ENCODE measurements at places on chromosomes 6 and 20.

- no peak for DNase-seq
Observed at GRCh38 chr6:133341607-133342158, 100.5 kb downstream of the EYA4 start.

- no peak for DNase-seq
Observed at GRCh38 chr6:16721977-16722376, 39.3 kb downstream of the ATXN1 start.

DNA sequence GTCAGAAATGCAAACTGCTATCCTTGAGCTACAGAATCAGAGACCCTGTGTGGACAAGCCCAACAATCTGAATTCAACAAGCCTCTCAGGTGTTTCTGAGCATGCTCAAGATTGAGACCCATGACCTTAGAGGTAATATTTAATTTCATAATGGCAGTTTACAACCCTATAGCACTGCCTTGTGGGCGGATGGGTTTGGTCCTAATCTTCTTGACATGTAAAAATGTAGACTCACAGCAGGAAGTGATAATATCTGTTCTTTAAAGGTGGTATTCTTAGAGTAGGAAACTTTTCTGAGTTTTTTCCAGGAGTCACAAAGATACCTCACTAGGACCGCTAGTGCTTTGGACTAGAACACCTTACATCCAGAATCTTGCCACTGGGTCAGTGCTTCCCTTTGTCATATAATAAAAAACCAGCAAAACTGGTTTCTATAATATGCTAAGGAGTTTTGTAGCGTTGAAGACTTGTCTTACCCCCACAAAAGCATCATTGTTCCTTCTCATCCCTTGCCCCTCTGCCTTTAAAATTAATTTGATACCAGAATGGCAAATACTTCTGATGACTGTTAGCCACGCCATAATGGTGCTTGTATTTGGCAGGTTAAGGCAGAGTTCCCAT is 52.6 kb downstream of the E2F3 start:
- DNase-seq, result no peak

GRCh38 chr6:137157601-137158000 is 15.8 kb downstream of the IL22RA2 start:
- DNase-seq, result no peak

DNA sequence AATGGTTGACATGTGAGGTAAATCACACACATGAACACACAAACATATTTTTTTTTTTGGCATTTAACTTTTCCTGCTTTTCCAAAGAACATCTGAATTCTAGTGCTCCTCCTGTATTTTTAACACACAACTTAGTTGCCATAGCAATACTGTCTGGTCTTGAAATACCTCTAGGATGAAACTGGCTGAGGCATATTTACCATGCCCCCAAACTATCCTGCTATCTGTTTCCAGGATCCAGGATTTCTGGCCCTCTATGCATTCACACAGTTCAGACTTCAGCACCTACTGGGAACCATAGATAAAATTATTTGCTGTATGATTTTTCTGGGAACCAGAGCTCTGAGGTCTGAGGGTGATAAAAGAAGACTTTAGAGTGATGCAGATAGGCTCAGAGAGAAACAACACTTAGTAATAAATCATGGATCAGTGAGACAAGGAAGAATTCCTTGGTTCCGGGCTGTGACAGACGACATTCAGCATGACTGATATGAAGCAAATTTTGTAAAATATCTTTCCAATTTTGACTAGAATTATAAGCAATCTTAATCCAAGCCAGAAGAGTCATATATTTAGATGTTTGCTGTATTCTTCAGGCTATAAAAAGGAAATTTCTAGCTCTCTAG is 359.7 kb downstream of the BTBD9 start:
- DNase-seq, result no peak

- DNase-seq, result no peak
Observed at GRCh38 chr20:57375652-57376230, 15.5 kb upstream of the RBM38 start.

- DNase-seq, result no peak
Observed at GRCh38 chr20:61523145-61523544, 271.1 kb downstream of the CDH4 start.

GRCh38 chr6:27865850-27866356 is 46.3 kb downstream of the OR2B2 start:
- no peak for DNase-seq

DNA sequence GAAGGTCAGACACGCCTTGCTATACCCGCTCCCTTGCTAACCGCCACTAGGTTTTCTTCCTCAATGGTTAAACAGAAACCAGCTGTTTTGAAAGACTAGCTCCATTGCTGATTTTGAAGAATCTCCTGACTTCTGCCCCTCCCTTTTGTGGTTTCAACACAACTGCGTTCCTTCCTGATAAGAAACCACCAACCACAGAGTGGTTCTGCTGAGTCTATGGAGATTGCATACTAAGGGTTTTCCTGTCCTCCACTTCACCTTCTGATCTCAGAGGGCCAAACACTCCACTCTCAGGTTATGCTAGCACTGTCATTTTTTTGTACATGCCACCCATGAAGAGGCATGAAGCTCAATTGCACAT is 207.9 kb downstream of the MYLK4 start:
- no peak for DNase-seq

DNA sequence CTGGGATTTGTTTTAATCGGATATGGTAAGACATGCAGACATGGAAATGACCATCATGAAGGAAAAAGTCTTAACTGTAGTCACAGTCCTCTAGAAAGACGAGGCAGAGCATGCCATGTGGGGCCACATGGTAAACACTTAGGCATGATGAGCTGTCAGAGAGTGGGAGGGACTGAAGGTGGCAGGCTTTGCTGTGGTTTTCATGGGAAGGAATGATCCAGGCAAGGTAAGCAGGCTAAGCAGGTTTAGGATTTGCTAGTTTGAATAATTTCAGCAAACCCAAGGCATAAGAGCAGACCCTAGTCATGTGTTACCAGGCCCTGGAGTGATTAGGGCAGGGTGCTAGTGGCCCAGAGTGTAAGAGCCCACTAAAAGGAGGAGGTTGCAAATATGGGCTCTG is 47.2 kb upstream of the STMND1 start:
- DNase-seq, result no peak

- DNase-seq, result no peak
Observed at GRCh38 chr6:85412911-85413430, 36.9 kb upstream of the NT5E start.

DNA sequence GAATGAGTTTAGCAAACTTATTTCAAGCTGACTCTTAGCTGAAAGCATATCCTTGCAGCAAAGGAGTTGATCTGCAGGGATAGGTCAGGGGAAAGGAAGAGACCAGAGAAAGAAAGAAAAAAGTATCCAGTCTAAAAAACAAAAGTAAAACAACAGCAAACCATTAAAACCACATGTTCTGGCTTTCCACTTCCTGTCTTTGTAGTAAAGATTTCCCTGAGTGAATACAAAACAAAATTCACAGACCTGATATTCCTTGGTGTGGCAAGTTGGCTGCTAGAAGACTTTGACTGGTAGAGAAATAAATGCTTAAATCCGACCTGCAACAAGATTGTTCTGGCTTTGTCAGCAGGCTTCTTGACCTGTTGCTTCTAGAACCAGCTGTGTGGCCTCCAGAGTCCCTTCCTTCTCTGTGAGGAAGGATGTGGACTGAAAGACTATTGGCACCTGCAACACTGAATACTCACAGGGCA is 23.4 kb upstream of the MCM3 start:
- DNase-seq, result no peak

DNA sequence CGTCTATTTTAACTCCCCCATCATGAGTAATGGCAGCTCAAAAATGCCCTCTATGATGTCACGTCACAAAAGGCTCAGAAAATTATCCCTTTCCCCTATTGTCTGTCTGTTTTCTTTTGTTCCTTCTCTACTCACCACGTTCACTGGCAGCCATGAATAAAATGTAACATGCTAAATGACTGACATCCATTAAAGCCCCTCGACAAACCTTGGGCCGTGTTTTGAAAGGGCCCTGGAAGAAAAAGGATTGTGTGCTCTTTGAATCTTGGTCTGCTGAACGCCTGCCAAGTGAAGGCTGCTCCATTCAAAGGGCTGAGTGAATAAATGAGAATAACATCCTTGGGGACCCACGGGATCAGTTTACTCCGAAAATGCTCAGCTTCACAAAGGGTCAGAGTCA is 118.7 kb downstream of the RPS12 start:
- DNase-seq, result no peak

GRCh38 chr6:40799296-40800140 is 212.4 kb upstream of the LRFN2 start:
- no peak for DNase-seq

DNA sequence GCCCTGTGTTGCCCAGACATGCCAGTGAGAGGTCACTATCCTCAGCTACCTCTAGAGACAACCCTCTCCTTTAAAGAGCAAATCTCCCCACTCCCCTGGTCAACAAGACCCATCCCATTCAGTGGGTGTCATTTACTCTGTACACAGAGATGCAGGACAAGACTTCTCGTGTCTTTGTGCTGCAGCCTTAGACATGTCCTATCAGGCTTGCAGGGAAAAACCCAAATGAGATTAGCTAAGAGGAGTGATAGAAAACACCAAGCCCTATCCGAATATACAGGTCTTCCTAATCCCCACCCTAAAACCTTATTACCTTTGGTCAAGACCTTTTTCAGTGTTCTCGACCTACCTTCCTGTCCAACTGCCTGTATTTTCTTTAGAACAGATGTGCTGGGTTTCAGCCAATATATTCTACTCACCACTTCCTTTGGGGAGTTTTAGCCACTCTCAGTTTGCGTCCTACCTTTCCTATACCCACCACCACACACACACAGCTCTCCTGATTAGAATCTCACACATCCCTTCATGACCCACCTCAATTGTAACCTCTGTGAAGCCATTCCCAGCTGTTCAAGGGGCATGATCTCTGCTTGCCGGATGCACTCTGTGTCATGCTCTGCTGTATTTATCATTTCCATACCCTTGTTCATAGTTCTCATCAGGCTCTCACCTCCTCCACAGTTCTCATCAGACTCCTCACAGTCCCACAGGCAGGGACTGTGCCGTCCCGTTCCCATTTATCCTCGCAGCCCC is 39.7 kb downstream of the TRAM2 start:
- no peak for DNase-seq

DNA sequence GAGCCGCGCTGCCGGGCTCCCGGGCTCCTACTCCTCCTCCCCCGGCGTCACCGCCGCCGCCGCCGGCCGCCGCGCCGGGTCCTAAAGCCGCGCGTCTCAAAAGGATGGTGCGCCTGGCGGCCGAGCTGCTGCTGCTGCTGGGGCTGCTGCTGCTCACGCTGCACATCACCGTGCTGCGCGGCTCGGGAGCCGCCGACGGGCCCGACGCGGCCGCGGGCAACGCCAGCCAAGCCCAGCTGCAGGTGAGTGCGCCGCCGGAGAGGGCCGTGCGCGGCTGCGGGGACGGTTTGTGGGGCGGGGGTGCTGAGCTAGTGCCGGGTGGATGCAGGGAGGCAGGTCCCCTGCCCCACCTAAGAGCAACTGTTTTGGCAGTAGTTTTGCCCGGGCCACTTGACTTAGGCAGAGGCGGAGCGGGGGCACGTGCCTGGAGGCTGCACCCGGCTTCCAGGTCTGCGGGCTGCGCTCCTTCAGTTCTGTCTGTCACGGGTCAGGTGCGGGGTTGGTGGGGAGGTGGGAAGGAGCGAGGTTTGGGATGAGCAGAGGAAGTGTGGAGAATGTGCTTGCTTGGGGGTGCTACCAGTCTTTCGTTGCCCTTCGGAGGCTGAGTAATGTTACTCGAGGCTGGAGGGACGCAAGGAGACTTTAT is 722 bp downstream of the ISM1 start:
- peak; percentile 3 for DNase-seq

GRCh38 chr6:143969077-143969476 is 39.0 kb downstream of the PLAGL1 start:
- no peak for DNase-seq

DNA sequence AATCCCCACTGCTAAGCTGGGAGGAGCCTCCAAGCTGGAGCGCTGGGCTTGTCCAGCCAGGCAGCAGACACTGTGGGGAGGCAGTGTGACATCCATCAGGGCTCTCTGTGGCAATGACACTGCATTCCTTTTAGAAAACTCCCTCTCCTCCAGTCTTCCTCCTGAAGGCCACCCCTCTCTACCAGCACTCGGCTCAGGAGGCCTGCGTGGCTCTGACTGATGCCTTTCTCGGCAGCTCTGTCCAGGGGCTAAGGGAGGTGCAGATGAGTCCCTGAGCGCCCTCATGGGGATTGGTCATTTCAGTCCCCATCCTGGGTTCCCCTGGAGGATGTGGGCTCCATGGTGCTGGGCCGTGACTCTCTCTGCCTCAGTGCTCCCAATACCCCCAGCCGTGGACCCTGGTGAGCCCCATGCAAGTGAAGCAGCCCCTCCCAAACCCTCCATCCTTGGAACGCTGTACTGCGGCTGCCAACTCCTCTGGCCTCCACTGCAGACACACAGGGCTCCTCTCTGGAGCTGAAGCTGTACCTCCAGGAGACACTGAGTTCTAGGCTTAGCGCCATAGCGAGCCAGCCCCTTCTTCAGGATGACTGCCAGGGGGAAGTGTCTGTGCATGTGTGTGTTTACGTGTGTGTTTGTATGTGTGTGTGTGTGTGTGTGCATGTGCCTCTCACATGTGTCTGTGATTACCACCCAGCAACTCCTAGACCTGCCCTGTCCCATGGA is 209.6 kb downstream of the ERMARD start:
- no peak for DNase-seq

DNA sequence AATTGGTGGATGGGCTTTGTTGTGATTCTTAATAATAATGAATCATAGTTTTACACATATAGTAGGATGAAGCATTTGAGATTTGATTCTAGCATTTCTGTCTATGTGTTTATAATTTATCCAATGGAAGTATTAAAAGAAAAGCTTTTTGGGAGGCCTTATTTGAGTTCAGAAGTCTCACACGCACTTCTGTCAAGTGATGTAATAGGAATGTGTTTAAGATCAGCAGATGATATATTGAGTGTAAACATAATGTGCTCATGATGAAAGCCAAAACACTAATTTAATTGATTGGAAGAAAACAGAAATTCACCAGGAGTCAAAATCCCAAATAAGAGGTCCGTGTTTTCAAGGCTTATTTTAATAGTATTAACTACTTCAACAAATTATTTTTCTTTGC is 435.6 kb upstream of the HSF2 start:
- DNase-seq, result no peak

DNA sequence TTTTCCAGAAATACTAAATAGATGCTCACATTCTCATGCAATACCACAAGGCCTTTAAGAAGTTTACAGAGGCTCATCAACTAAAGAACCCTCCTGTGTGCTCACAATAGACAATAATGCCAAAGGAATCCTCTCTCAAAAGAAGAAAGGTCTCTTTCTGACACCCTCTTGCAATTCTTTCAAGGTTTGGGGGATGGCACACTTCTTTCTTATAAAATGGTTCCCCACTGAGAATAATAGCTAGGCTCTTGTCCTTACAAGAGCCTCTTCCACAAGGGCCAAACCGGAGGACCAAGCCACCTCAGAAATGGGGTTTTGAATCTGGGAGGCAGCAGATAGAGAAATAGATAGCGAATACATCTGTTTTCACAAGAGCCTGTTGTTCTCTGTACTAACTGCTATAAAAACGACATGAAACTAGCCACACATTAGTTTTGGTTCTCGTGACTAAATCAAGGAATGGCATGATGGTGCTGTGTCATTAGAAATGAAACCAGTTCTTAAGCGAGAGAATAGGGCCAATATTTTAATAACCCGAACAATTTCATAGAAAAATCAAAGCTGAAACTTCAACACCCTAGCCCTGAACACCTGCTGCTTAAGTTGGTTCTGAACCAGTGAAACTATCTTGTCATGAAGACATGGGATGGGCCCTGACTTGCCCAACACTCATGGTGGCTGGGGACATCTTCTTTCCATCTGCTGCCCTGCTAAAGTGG is 81.1 kb downstream of the PRDM1 start:
- no peak for DNase-seq

GRCh38 chr6:84224251-84224650 is 3.2 kb downstream of the CEP162 start:
- no peak for DNase-seq

Measured in putamen (tissue), 1 donor.